ENCODE measurements at places on chromosomes 3 and 15.

GRCh38 chr3:151008699-151009098 is 36.2 kb upstream of the CLRN1 start:
- peak; percentile 59 for DNase-seq

DNA sequence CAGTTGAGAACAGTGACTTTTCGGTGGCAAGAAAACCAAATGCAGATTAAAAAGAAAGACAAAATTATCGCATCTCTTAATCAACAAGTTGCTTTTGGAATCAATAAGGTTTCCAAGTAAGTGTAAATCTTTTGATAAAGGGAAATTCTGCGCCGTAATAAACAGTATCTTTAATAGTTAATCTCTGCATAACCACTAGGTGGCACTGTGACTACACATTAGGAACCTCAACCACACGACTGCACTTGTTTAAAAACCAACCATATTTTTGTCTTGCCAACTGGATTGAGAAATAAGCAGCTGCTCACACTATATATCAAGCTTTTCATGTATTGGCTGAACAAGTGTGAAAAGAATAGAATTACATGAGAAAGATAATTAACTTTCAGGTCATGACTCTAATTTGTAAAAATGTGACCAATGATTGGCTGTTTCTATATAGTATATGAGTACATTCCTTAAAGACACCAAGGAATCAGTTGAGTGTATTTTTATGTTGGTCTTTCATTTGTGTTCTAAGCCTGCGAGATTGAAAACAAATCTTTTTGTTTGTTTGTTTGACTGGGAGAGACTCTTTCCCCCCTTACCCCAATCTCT is 72.7 kb downstream of the DZIP3 start:
- peak; percentile 80 for DNase-seq

- no peak for DNase-seq
These were observed 18.4 kb upstream of the OPA1 start for GRCh38 chr3:193574488-193575070.

DNA sequence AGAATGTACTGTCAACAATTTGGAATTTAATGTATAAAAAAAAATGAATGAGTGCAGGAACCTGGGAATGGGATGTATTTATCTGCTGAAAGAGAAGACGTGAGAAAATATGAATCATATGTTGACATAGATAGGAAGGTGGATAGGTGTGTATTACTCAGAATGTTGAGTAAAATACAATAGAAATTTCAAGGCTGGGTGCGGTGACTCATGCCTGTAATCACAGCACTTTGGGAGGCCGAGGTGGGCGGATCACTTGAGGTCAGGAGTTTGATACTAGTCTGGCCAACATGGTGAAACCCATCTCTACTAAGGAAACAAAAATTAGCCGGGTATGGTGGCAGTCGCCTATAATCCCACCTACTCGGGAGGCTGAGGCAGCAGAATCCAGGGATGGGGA is 202.8 kb downstream of the CADM2 start:
- DNase-seq: no peak

DNA sequence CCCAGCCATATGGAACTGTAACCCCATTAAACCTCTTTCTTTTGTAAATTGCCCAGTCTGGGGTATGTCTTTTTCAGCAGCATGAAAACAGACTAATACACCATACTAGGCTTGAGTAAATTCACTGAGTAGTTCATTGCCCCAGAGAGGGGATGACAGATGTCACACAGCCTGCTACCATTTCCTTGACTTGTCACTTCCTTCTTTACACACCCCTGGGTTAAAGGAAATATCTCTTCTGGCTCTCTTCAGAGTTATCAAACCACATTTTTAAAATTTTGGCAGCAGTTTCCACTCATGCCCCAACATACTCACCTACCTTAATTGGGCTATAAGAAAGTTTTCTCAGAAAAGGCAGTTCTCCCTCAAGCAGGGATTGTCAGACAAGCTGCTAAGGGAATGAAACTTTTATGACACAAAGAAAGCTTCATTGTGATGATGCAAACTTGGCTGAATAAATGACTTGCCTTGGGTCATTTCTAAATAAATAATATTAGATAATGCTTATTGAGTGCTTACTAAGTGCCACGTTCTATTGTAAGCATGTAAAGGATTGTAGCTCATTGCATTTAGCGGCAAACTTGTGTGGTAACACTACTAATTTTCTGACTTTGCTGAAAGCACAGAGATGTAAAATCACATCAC is 68.0 kb upstream of the RBMS3 start:
- DNase-seq: no peak

- no peak for DNase-seq
These were observed 12.2 kb upstream of the MAPK6 start for GRCh38 chr15:52006702-52007340.

- peak; percentile 1 for DNase-seq
These were observed 177.8 kb downstream of the OTOL1 start for GRCh38 chr3:161674402-161674801.

DNA sequence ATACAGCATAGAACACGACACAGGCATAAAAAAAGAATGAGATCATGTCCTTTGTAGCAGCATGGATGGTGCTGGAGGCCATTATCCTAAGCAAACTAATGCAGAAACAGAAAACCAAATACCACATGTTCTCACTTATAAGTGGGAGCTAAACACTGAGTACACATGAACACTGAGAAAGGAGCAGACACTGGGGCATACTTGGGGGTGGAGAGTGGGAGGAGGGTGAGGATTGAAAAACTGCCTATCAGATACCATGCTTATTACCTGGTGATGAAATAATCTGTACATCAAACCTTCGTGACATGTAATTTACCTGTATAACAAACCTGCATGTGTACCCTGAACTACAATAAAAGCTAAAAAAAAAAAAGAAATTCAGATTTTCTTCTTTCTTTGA is 100.4 kb downstream of the PPM1L start:
- no peak for DNase-seq

GRCh38 chr3:34141841-34142337 is 343.5 kb downstream of the PDCD6IP start:
- DNase-seq: no peak

DNA sequence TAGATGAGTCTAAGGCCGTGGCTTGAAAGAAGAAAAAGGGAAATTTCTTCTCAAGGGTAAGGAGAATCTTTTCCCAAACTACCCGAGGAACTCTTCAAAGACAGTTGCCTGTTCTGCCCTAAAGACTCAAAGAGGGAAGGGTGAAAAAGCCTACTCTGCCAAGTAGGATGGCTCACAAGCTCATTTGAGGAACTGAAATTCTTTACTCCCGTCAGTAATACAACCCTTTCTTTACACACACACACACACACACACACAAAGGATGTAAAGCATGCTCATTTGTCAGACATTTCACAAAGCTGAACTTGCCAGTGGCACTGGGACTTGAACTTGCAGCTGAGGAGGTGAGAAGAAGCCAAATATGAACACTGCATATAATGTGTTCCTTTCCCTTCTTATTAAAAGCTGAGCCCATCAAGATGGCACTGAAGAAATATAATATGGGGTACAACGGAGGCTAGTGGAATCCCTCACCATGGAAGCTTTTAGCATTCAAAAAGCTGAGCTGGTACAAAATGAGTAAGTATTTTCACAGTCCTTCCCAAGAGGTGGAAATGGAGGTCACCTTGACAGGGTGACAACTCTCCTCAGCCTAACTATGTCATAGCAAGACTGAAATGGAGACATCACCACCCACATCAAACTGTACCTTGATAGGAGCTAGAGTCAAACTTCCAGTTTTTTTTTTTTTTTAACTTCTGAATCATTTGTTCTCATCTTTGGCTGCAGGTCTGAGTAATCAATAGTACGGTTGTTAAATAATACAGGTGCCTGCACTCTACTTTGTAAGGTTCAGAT is 57.6 kb downstream of the TAFA4 start:
- no peak for DNase-seq

GRCh38 chr15:68726246-68726645 is 94.4 kb downstream of the ANP32A start:
- DNase-seq: no peak

DNA sequence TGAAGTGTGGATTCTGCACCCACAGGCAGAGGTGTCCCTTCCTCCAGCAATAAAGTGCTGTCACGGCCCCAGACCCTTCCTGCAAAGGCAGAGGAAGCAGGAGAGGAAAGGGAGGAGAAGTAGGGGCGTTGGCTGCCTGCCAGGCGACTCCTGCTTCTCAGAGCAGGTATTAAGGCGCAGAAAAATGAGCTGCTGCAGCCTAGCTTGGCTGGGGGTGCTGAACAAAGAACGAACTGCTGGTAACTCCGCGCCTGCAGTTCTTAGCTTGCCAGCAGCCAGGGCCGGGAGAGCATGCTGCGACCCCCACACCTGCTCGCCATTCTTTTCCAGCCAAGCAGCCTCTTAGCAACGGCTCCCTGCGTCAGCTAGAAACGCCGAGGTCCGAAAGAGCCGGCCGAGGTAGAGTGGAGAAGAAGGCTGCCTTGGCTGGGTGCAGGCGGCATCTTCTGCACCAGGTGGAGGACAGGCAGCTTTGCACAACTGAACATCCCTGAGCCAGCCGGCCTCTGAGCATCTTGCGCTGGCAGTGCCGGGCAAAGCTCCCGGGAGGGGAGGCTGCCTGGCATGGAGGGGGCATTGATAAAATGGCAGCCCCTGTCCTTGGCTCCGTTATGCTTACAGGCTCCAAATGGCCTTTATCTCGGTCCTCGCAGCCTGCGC is 296.0 kb downstream of the MEX3B start:
- DNase-seq: no peak

DNA sequence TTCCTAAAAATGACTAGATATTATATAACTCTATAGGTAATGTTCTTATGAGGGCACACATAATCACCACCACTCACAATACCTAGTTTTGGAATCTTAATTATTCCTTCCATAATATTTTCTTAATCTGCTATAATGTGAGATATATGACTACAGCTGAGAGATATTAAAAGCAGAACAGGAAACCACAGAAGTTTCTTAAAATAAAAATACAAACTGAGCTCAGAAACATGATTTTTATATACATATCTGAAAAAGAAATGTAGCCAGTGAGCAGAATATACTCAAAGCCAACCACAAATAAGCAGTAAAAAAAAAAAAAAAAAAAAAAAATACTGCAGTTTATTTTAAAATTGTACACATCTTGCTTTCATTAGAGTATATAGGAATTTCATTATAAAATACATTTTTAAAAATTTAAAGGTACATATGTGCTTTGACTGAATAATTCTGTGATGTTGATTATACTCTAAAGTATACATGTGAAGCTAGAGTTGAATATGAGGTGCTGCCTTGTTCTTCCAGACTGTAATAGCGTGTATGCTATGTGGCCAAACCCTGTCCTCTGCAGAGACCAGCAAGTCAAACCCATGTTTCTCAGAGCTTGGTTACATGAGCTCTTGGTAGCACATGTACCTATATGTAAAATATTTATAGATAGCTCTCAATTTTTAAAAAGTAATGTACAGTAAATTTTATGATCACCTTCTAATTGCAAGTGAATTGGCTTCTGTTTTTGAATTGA is 175.0 kb downstream of the UBE2E2 start:
- no peak for DNase-seq

GRCh38 chr15:93291380-93291779 is 202.4 kb upstream of the RGMA start:
- no peak for DNase-seq

- peak; percentile 94 for DNase-seq
These were observed 43.9 kb downstream of the BHLHE40 start for GRCh38 chr3:5022966-5023776.

DNA sequence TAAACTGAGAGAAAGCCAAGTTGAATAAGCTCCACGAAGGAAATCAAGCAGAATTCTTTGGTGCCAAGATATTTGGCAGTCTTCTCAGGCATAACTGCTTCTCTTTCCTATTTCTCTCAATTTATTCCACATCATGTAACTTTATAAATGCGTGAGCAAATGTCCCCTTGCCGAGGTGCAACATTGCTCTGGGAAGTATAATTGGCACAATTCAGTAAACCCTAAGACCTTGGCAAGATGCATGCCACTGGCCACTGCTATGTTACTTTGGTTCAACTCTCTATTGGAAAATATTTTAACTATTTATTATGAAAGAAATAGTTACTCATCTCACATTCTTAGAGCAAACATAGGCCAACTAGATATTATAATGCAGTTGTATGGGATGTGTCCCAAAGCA is 170.2 kb downstream of the SUCNR1 start:
- DNase-seq: peak; percentile 28

GRCh38 chr3:194740859-194741491 is 55.3 kb downstream of the FAM43A start:
- DNase-seq: no peak

- peak; percentile 40 for DNase-seq
These were observed 518 bp downstream of the OXSR1 start for GRCh38 chr3:38165722-38166387.

DNA sequence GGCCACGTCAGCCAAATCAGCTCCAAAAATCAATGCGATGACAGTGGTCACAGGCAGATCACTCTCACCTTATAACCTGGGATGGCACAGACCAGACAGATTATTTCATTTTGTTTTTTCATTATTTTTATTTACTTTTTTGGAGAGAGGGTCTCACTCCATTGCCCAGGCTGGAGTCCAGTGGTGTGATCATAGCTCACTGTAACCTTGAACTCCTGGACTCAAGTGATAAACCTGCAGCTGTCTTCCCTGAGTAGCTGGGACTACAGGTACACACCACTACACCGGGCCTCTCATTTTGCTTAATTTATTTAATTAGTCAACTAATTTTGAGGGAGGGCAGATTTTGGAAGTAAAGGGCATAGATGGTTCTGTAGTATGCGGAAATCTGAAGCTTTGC is 51.2 kb upstream of the ICE2 start:
- DNase-seq: no peak

DNA sequence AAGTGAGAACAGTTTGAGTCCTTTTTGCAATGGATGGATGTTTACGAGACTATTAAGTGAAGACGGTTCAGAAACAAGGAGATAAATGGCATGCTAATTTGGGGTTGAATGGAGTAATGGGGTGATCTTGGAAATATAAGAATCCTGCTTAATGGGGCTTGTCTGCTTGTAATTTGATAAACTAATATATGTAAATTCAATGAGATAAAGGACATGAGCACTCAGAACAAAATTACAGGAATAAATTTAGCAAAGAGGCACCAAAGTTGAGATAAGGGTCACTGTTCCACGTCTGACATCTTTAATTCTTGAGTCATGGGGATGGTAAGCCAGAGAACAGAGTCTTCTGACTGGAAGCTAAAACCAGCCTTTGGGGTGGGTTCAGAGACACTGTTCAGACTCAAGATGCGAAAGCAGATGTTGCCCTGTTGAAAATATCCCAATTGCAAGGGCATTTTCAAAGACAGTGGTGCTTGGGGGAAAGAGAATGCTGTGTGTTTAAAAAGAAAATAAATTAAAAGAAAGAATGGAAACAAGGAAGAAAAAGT is 67.8 kb upstream of the CHRNB4 start:
- no peak for DNase-seq

GRCh38 chr3:51817375-51817774 is 38.3 kb upstream of the IQCF6 start:
- no peak for DNase-seq
